ENCODE measurements at places on chromosomes 4 and X.

DNA sequence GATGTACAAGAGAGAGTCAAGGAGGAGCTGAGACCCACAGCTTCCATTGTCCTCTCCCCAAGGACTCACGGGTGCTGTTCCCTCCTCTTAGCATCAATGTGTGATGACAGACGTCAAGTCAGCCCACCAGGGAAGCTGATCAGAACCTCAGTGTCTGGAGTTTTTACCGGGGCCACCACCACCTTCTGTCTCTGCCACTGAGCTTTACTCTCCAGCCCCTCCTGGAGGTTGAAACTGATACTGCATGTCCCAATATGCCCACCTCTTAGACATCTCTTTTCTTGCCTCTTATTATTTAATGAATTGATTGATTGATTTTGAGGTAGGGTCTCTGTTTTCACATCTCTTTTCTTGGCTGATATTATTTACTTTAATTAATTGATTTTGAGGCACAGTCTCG, 10.3 kb upstream of the AKAP17A start:
- DNase-seq, result peak; percentile 45

- no peak for DNase-seq
These were observed 167.8 kb upstream of the GK2 start for GRCh38 chr4:79575709-79576428.

DNA sequence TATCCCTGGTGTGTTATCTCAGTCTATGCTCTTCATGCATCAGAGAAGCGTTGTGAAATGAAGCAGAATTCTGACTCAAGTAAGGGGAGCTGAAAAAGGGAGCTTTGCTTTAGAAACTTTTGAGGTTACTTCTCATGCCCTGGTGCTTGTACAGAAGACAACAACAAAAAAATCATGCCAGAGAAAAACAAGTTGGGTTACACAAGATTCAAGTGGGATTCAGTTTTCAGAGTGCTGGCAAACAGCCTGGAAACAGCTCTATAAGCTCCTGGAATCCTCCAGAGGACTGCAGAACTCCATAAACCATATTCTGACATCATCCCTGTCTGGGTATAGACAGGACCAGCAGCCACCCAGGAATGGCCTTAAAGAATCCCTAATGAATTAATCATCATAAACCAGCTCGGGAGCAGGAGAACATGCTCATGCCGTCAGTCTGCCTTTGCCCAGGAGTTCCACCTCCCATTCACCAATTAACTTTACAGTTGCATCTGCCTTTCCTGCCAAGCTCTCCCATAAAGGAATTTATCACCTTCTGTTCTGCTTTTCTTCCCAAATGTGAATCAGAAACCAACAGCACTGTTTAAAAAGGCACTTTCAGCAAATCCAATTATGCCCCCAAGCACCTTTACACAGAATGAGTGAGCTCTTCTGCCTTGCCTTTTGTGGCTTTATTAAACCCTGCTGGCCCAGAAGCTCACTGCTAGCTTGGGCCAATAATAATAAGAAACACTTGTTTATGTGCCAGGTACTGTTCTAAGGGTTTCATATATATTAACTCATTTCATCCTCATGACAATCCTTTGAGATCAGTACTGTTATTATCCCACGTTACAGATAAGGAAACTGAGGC, 54.5 kb upstream of the FBXW7 start:
- DNase-seq, result no peak

GRCh38 chr4:41573502-41574001, 35.6 kb downstream of the LIMCH1 start:
- no peak for DNase-seq

GRCh38 chr4:123776267-123776666, 379.7 kb downstream of the SPRY1 start:
- DNase-seq, result no peak

GRCh38 chr4:171432536-171432935, 380.7 kb upstream of the GALNTL6 start:
- no peak for DNase-seq

- DNase-seq, result no peak
These were observed 79.3 kb downstream of the CLDN22 start for GRCh38 chr4:183240581-183241321.

- no peak for DNase-seq
These were observed 49.1 kb downstream of the PDGFRA start for GRCh38 chr4:54278216-54278615.

- no peak for DNase-seq
These were observed 74.4 kb upstream of the RBMX start for GRCh38 chrX:136954930-136955329.

DNA sequence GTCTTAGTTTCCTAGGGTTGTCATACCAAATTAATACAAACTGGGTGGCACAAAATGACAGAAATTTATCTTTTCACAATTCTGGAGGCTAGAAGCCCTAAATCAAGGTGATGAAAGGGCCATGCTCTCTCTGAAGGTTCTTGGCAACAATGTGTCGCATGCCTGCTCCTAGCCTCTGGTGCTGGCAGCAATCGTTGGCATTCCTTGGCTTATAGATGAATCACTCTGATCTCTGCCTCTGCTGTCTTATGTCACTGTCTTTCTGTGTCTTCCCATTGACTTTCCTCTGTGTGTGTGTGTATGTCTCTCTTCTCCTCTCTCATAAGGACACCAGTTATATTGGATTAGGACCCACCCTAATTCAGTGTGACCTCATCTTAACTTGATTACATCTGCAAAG, 15.9 kb upstream of the INTU start:
- DNase-seq, result no peak

- DNase-seq, result no peak
These were observed 246.7 kb downstream of the GPAT3 start for GRCh38 chr4:83782591-83782990.

DNA sequence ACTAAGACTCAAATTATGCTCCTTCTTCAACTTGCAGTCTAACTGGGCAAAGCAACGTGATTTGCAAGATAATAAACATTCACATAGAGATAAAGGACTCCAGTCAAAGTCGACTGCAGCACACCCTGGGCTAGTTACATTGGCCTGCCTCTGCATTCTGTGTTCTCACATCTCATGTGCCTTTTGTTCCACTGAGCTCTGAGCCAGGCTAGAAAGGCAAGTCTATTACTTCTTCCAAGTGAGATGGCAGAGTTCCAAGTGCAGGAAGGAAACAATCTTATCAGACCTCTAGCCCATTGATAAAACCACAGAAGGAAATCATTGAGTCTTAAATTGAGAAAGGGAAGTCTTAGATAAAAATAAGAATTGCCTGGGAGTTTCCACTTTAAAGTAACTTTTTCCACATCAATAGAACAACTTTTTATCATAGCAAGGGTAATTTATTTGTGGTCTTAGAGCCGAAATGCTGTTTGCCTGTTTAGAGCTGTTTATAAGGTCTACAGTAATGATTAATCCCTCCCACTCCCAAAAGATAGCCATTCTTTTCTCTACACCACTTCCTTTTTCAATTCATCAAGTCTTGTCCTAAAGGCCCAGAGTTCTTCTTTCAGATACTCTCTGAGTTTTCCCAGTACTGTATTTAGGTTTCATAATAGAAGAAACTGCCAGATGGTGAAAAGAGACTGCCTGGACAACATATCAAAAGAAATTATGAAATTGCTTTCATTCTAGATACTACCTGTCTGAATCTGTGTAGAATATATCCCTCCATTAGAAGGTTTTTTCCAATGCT, 200.2 kb downstream of the GUCY2F start:
- no peak for DNase-seq

GRCh38 chr4:25308761-25309160, 3.8 kb upstream of the ZCCHC4 start:
- no peak for DNase-seq

DNA sequence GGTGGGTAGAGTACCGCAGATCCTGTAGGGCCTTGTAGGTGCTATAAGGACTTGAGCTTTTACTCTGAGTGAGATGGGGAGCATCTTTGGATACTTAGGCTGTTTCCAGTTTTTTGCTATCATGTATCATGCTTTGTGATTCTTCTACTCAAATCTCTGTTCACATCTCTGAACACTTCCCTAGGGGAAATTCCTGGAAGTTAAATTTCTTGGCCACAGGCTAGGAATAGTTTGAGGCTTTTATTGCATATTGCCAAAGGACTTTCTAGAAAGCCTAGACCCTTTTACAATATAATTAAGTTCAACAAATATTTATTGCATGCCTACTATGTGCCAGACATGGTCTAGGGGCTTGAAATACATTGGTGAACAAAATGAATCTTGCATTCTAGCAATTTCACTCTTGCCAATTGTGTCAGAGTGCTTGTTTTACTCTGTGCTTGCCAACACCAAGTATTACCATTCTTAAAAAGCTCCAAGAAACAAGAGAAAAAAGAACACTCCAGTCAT, 4.1 kb upstream of the PGRMC1 start:
- DNase-seq, result no peak

GRCh38 chr4:158189422-158189821, 16.6 kb upstream of the GASK1B start:
- DNase-seq, result no peak

DNA sequence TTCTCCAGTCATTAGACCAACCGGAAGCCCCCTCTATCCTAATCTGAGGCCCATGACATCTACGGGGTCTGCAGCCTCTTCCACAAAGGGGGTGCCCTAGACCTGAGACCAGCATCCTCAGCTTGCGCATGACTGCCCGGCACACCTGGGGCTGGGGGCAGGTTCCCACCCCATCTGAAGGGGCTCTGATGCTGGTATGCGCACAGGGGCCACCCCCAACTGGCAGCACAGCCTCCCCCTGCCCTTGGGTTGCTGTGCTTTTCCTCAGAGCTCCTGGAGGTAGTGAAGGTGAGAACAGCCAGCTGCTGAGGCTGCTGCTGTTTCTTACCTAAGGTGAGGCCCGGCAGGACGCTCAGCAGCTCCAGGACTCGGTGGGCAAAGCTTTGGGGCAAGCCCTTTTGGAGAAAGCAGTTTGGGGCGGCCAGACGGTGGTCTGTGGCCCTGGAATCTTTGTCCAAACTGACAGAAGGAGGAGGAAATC, 18.9 kb upstream of the CPLX1 start:
- DNase-seq, result no peak

DNA sequence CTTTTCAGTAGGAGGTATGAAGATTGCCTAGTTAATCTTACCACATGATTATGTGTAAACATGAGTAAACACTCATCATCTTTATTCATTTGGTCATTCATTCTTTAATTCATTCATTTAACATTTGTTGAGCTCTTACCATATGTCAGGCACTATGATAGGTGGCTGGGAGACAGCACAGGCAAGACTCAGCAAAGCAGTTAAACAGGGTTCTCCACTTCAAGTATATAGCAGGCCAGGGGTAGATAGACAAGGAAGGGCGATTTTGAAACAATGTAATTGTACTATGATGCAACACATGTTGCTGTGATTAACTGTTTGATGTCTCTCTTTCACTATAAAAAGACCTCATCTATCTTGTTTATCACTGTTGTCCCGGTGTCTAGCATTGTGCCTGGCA, 84.3 kb upstream of the GPR101 start:
- DNase-seq, result no peak

DNA sequence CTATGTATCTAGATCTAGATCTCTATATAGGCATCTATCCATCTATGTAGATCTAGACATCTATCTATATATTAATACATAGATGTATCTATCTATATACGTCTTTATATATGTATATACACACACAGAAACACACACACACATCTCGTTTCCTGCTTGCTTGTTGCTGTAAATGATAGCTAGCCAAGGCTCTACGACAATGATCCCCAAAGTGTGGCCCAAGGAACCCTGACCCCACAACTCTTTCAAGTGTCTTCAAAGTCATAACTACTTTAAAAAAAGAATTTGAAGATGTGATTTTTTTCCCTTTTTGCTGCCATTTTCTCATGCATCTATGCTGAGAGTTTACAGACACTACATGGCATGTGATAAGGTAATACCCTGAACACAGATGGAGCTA, 28.8 kb downstream of the GYG2 start:
- DNase-seq, result no peak

- no peak for DNase-seq
These were observed 48.1 kb downstream of the WWC2 start for GRCh38 chr4:183147196-183147595.

GRCh38 chr4:106286611-106287010, 29.4 kb downstream of the TBCK start:
- DNase-seq, result no peak

Data from stimulated activated CD8-positive, alpha-beta memory T cell treated with anti-CD3 and anti-CD28 coated beads, Interleukin-12 subunit alpha, Interleukin-12 subunit beta, amount 100 ng/mL, for 1 hour (primary cell).